Stimulated activated CD8-positive, alpha-beta memory T cell treated with anti-CD3 and anti-CD28 coated beads, Interleukin-15, amount 100 ng/mL, for 1 hour (primary cell): ENCODE measurements at places on chromosomes 6 and 20.

DNA sequence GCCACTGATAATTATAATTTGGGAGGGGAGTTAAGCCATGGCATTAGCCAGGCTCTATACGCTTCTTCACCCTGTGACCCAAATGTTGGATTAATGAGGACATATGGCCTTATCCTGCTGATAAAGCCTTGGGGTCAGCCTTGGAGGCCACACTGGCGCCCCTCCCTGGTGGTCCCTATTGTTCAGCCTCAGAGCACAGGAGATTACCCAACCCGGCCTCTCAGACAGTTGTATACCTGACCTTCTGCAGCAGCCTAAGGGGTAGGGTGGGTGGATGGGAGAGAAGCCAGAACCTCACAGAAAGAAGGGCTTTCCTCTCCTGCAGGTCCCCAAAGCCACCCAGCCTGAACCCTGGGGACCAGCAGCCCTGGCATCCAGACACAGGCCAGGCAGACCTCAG is 76.8 kb downstream of the LINC00237 start:
- no peak for DNase-seq

DNA sequence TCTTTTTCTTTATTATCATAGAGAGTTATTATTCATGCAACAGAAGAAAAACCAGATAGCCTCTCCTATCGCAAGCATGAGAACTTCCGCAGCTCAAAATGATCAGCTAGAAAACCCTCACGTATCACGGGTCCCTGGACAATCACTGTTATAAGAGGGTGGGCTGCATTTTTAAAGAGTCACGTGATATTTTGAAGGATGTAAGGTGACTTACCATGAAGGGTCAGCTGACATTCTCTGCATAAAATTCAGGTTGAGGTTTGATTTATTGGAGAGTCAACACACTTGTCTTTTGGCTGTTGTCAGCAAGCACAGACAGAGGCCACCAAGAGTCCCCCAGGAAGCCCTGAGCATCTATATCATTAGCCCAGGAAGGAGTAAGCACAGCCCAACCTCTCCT is 39.5 kb downstream of the ID4 start:
- DNase-seq, result no peak

DNA sequence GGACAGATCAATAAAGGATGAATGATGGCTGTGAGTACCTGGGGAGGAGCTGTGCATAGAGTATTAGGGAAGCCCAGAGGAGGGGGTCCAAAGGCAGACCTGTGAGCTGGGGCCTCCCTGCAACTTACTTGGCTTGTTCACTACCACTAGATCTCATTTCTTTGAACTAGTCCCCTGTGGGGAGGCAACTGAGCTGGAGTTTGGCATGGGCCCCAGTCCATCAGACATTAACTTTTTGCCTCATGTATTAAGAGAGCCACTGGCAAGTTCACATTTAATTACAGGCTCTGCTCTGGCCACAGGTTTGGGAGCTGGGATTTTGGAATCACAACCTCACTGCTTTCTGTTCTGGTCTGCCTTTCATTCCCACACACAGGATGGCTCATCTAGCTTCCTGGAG is 254.1 kb downstream of the PRL start:
- DNase-seq, result no peak

DNA sequence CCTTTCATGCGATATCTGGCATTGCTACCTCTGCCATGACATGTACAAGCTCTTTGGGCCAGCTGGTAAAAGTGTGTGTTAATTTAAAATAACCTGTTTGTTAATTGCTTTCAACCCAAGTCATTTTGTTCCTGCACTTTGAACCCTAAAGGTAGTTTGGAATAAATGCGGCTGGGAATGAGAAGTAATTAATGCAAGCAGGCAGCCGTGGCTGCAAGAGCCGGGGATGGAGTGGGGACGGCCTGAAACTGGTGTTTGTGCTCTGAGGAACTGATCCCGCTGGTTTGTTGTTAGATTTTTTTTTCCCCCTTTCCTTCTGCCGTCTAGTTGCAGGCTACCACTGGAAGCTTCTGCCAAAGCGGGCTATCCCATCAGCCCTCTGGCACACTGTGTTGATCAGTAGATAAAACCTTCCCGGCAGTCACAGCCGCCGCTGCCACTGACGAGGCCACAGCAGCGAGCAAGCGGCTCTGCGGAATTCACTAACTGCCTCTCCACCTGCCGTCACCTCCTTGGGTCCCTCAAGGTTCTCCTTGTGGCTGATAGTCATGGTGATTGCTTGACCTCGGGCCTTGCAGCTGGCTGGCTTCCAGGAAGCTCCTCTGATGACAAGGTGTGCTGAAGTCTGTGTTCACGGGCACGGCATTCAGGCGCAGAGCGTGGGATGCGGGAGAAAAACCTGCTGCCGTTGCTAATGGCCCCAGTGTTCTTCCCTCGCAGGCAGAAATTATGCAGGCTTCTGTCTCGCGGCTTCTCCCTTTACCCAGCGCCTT is 315.9 kb downstream of the TFAP2A start:
- no peak for DNase-seq

GRCh38 chr20:9025011-9025410 is 43.9 kb upstream of the PLCB4 start:
- no peak for DNase-seq

- DNase-seq, result no peak
Observed at GRCh38 chr6:113684382-113684901, 172.7 kb upstream of the MARCKS start.

GRCh38 chr6:12032783-12033573 is 20.9 kb downstream of the HIVEP1 start:
- no peak for DNase-seq

- peak; percentile 30 for DNase-seq
Observed at GRCh38 chr20:48716086-48716485, 111.7 kb downstream of the PREX1 start.

GRCh38 chr6:113719545-113719944 is 137.6 kb upstream of the MARCKS start:
- DNase-seq, result no peak

DNA sequence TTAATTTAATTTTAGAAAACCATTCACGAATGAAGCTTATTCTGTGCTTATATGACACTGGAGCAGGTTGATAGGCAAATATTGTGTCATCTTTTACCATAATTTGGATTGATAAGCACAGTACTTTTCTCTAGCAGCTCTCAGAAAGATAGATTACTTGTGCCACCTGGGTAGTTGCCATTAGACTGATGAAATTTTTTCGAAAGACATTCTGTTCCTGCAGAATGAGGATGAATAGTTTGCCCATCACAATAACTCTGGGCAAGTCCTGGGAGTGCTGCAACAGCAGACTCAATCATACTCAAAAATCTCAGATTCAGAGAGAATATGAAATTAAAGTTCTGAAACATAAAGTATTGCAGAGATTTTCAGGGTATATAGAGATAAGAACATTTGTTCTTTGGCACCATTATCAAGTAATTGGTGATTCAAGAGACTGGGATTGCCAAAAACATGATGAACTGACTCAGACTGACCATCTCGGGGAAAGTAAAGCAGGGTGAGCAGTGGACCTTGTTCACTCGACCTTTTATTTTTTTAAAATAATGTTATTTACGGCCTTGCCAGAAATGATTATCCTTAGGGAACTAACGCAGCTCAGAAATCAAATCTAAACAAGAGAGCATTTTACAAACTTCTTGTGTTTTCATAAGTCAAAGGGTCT is 65.8 kb upstream of the PTCHD4 start:
- DNase-seq, result no peak

DNA sequence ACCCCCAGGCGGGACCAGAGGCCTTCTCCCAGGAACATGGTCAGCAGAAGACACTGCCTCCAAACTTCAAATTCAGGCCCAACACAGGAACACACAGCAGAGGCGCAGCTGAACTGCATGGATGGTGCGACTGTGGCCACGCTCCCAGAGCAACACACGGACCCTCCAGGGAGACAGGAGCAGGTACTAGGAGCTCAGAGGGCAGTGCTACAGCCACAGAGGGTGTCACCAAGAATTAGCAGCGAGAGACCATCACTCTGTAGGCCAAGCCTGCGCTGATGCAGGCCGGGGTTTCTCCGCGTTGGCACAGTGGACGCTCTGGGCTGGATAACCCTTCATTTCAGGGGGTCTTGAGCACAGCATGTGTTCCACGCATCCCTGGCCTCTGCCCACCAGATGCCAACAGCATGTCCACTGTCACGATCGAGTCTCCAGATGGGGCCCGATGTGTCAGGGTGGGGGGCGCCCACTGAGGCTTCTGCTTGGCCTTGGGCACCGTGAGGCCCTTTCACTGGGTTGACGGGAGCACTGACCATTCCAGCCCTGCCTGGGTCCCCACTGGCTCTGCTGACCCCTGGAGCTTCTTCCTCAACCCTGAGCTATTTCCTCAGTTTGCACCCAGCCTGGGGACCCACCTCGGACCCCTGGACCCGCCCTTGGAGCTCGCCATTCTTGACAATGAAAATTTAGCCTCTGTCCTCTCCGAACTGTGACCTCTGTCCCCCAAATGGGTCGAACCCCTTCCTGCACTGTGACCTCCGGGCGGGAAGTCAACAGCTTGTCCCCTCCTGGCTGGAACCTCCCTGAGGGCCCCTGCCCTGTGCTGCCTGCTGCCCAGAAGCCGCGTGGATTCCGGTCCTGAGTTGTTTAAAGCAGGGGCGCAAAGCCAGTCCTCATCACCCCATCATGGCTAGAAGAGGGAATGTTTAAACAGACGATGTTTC is 239.4 kb downstream of the DLL1 start:
- no peak for DNase-seq

- no peak for DNase-seq
Observed at GRCh38 chr6:37994223-37994622, 174.7 kb downstream of the ZFAND3 start.

DNA sequence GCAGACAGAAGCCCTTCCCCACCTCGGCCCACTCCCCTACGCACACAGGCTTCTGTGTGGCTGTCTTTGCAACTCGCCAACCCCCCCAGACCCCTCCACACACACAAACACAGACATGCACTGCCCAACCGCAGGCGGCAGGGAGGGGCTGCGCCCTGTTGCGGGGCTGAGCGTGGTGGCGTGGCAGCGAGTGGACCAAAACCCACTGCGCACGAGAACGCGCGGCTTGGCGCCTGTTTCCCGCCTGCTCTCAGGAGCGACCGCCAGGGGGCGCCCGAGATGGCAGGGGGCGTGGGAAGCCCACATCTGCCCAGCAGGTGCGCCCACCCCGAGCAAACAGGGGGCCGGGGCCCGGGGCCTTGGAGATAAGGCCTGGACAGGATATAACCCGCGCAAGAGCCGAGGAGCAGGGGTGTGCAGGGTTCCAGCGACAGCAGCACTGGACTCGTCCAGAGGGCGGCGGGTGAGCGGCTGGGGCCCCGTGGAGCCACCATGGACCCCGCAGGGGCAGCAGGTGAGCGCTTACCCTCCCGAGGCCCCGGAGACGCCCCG is at the start of gene RBPJL:
Gene RBPJL, plus strand, starts transcription at position 410 of the 552 bp plus-strand sequence. Its CDS starts 83 bp downstream, at position 493.
- DNase-seq, result peak; percentile 6

DNA sequence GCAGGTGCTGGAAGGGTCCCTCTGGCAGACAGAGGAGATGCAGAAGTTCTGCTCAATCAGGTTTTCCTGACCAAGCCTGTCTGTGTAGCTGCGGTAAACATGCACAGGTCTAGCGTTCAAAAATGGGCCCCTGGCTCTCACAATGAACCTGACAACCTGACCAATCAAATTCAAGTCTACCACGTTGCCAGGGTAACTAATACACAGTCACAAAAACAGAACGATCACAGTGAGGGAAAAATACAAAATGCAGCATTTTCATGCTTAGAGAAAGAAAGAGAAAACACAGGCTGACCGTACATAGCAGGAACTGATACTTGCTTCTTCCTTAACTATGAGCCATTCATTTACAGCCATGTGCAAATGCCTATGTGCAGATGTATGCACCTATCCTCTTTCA is 353.1 kb upstream of the TSHZ2 start:
- DNase-seq, result no peak

DNA sequence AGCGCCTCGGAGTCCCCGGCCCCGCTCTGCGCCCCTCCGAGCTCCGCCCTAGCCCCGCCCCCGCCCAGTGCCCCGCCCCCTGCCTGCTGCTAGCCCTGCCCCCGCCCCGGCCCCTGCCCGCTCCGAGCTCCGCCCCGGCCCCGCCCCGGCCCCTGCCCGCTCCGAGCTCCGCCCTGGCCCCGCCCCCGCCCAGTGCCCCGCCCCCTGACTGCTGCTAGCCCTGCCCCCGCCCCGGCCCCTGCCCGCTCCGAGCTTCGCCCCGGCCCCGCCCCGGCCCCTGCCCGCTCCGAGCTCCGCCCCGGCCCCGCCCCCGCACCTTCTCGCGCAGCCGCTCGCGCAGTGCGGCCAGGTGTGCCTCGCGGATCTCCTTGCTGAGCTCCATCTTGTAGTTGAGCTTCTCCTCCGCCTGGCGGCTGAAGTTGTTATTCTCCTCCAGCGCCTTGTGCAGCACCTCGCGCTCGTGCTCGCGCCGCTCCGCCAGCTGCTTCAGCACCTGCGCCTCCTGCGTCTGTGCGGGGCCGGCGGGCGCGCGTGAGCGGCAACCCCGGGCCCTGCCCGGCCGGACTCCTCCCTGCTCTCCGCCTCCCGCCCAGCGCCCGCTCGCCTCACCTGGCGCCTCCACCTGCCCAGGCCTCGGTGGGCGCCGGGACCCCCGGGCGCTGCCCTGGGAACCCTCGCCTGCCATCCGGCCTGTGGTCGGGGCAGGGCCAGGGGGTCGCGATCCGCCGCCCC is 11.3 kb downstream of the STMN3 start:
- peak; percentile 95 for DNase-seq

DNA sequence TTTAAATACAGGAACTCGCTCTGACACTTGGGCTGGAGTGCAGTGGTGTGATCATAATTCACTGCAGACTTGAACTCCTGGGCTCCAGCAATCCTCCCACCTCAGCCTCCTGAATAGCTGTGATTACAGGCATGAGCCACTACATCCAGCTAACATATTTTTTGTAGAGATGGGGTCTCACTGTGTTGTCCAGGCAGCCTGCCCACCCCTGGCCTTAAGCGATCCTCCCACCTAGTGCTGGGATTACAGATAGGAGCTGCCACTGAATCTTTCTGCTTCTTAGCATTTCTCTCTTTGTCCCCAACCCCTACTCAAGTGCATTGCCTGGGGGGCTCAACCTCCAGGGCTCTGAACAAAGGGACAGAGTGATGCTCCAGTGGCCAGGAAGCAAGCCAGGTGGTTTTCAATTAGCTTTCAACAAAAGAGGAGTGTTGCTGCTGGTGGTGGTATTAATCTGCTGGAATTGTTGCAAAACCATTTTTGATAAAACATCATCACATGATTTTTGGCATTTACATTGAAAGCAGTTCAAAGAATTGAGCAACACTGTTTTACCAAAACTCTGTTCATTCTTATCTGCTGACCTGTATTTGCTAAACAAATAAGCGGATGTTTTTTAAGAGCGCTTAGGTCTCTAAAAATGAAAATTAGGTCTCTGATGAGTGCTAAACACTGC is 40.4 kb upstream of the BPIFA2 start:
- DNase-seq, result no peak

GRCh38 chr6:128114164-128114563 is 213.3 kb upstream of the THEMIS start:
- DNase-seq, result no peak
